WTC11 (cell line): ENCODE measurements at places on chromosomes 5 and 9. TPM values are rescaled to one million over a fixed set of nuclear protein-coding genes. Genes with fewer than 3 reads are reported as not detected.

GRCh38 chr5:98927242-98927988 is 1.4 kb downstream of the CHD1 start:
- H3K4me1 ChIP-seq, result peaks cover 25% of the 10 kb centered on the region
- no peaks in the 10 kb centered on the region for H3K27me3 ChIP-seq
- H3K36me3 ChIP-seq, result peaks cover 23% of the 10 kb centered on the region
- H3K4me3 ChIP-seq, result peak overlapping the region; percentile 93
- H3K27ac ChIP-seq, result peak overlapping the region; percentile 90

GRCh38 chr9:128494746-128495129 is 9.8 kb upstream of the GLE1 start:
- no peak overlapping the region for H3K27ac ChIP-seq
- H3K4me3 ChIP-seq, result no peak overlapping the region
- no peaks in the 10 kb centered on the region for H3K27me3 ChIP-seq
- DNase-seq, result no peak

DNA sequence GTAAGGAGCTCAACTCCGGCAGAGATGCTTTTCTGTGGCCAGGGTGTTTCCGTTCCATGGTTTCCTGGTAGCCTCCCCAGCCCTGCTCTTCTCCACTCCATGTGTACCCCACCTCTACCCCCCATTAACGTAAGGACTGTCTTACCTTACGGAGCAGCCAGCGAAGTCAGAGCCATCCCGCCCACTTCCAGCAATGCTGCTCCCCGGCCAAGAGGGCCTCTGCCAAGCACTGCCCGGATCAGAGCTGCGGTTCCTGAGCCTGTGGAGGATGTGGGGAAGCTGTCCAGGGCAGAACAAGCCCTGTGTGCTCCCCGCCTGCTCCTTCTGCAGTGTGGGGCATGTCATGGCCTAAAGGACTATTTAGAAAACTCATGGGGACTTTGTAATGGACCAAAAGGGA is 261.2 kb downstream of the GADD45G start:
- no peaks in the 10 kb centered on the region for H3K36me3 ChIP-seq
- no peaks in the 10 kb centered on the region for H3K27me3 ChIP-seq
- no peak for DNase-seq
- H3K4me3 ChIP-seq, result no peak overlapping the region
- H3K4me1 ChIP-seq, result 0 out of 2 replicates have a peak, but pooled peaks cover 8% of the 10 kb centered on the region

- H3K27me3 ChIP-seq, result no peaks in the 10 kb centered on the region
- peaks cover 74% of the 10 kb centered on the region for H3K4me1 ChIP-seq
- no peak for DNase-seq
Observed at GRCh38 chr9:131731644-131732043, 8.2 kb downstream of the RAPGEF1 start.

DNA sequence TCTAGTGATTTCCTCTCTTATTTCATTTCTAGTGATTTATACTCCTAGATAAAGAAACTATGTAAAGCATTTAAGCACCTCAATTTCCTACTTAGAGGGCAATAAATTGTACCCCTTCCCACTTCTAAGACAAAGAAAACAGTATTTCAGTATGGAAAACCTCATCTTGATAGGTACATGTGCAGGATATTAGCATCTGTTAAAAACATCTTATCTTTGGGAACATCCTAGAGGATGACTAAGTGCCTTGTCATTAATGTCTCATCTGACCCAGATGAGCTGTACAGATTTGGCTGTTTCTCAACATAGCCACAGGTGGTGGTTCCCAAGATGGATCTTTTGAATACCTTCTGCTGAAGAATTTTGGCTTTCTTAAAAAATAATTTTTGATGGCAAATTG is 5.7 kb downstream of the MEGF10 start:
- peaks cover 73% of the 10 kb centered on the region for H3K4me1 ChIP-seq
- H3K27me3 ChIP-seq, result no peaks in the 10 kb centered on the region
- no peaks in the 10 kb centered on the region for H3K36me3 ChIP-seq
- no peak overlapping the region for H3K4me3 ChIP-seq
- no peak for DNase-seq
- no peak overlapping the region for H3K27ac ChIP-seq

DNA sequence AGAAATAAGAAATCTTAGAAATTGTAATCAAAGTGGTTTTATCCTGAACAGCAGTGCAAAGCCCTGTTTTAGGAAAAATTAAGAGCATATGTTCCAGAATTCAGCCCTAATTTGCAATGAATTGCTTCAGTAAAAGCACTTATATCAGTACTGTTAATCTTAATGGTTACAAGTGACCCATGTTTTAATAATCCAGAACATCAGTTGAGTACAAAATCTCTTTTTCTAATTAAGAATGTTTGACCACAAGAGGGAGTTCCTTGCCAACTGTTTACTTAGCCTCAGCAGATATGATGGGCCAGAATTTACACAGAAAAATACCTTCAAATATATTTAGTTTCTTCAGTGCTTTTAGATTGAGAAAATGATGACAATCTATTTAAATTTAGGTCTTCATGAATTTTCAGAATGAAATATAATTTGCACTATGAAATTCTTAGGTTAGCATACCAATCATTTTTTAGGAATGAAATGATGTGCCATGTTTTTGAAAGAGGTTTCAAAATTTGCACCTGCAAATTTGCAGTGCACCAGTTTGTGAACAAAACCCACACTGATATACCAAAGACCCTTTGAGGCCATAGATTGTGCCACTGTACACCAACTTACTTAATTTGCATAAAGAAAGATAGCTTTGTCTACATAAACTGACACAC is 926.3 kb upstream of the ARRDC3 start:
- no peak overlapping the region for H3K4me3 ChIP-seq
- no peaks in the 10 kb centered on the region for H3K4me1 ChIP-seq
- no peak for DNase-seq
- no peak overlapping the region for H3K27ac ChIP-seq

- H3K36me3 ChIP-seq, result no peaks in the 10 kb centered on the region
- no peak overlapping the region for H3K27ac ChIP-seq
- DNase-seq, result no peak
- H3K4me3 ChIP-seq, result no peak overlapping the region
- no peaks in the 10 kb centered on the region; the same call in 1 of the 2 replicates for H3K27me3 ChIP-seq
Observed at GRCh38 chr5:88545338-88545737, 276.7 kb upstream of the TMEM161B start.

GRCh38 chr9:121505903-121506735 is 6.5 kb upstream of the GGTA1 start:
- H3K4me1 ChIP-seq, result peaks cover 40% of the 10 kb centered on the region
- H3K36me3 ChIP-seq, result no peaks in the 10 kb centered on the region
- no peak for DNase-seq

DNA sequence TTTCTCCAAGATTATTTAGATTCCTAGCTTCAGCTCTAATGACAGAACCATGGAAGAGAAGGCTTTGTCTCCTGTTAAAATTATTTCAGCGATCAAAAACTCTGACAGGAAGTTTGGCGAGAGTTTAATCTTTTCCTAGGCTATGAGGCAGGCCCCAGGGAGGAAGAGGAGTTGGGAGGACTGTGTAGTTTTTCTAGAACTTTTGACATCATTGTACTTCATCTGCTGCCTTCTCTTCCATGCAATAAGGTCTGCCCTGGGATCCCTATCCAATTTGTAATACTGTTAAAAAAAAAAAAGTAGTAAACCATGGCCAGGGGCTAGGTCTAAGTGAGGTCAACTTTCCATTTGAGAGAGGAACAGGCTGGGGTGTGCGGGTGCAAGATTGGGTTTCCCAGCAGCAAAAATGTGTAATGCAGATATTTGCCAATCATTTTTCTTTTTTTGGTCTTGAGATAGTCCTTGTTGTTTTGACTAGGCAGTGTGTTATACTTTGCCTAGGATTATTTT is 261.9 kb upstream of the ANKH start:
- H3K4me1 ChIP-seq, result peaks cover 20% of the 10 kb centered on the region
- H3K27me3 ChIP-seq, result no peaks in the 10 kb centered on the region
- DNase-seq, result no peak

GRCh38 chr9:84285381-84285780 is 55.2 kb downstream of the SLC28A3 start:
- H3K4me3 ChIP-seq, result no peak overlapping the region
- H3K27ac ChIP-seq, result no peak overlapping the region
- peaks cover 9% of the 10 kb centered on the region for H3K4me1 ChIP-seq
- no peak for DNase-seq
- no peaks in the 10 kb centered on the region for H3K36me3 ChIP-seq

DNA sequence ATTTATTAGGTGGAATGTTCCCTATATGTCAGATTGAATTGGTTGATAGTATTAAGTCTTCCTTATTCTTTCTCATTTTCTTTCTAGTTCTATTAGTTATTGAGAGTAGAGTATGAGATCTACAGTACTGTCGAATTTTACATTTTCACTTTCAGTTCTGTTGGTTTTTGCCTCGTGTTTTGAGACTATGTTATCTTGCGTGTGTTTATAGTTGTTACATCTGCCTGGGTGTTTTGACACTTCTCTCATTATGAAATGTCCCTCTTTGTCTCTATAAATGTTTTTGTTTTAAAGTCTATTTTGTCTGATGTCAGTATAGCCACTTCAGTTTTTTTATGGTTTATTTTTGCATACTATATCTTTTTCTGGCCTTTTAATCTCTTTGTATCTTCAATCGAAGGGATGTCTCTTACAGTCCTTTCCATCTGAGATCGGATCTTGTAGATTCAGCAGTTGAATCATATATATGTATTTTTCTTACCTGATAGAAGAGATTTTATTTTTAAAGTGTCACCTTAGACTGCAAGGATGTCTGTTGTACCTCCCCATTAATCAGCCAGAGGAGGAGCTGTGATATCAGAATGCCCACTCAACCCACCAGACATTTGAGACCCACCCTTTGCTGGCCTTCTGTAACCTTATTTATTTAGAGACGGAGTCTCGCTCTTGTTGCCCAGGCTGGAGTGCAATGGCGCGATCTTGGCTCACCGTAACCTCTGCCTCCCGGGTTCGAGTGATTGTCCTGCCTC is 20.7 kb downstream of the EHMT1 start:
- H3K27ac ChIP-seq, result peak overlapping the region; percentile 59; the same call in 1 of the 2 replicates
- no peaks in the 10 kb centered on the region; the same call in 1 of the 2 replicates for H3K27me3 ChIP-seq
- DNase-seq, result no peak
- no peak overlapping the region for H3K4me3 ChIP-seq

DNA sequence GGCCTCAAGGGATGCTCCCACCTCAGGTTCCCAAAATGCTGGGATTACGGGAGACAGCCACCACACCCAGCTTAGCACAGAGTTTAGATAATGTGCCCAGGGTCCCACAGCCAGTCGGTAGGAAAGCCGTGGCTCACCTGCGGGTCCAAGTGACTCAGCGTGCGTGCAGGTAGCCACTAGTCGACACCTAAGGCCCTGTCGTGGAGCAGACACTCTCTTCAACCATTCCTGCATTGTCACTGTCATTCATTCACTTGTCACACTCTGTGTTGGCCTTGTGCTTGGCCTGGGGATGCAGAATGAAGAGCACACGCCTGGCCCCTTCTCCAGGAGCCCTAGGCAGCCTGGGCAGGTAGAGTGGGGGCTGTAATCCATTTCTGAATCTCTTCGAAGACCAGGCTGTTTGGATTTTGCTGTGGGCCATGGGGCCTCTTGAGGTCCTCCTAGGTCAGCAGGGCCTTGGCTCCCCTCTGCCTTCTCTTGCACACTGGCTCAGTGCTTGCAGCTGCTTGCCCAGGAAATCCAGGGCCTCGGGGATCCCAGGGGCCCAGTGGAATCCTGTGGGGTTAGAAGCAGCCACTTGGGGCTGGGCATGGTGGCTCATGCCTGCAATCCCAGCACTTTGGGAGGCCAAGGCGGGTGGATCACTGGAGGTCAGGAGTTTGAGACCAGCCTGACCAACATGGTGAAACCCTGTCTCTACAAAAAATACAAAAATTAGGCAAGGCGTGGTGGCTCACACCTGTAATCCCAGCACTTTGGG is 6.1 kb upstream of the AIF1L start:
- no peak overlapping the region for H3K4me3 ChIP-seq
- H3K27me3 ChIP-seq, result no peaks in the 10 kb centered on the region
- DNase-seq, result no peak
- no peak overlapping the region for H3K27ac ChIP-seq

GRCh38 chr5:121432-121831 is 29.5 kb downstream of the PLEKHG4B start:
- no peak for DNase-seq
- H3K4me3 ChIP-seq, result no peak overlapping the region
- no peaks in the 10 kb centered on the region for H3K27me3 ChIP-seq
- peaks cover 12% of the 10 kb centered on the region for H3K4me1 ChIP-seq
- H3K27ac ChIP-seq, result no peak overlapping the region

- H3K4me3 ChIP-seq, result no peak overlapping the region
- no peaks in the 10 kb centered on the region for H3K27me3 ChIP-seq
- no peaks in the 10 kb centered on the region for H3K36me3 ChIP-seq
- no peak overlapping the region; the same call in 1 of the 2 replicates for H3K27ac ChIP-seq
Observed at GRCh38 chr9:91844701-91845291, 105.2 kb downstream of the ROR2 start.

DNA sequence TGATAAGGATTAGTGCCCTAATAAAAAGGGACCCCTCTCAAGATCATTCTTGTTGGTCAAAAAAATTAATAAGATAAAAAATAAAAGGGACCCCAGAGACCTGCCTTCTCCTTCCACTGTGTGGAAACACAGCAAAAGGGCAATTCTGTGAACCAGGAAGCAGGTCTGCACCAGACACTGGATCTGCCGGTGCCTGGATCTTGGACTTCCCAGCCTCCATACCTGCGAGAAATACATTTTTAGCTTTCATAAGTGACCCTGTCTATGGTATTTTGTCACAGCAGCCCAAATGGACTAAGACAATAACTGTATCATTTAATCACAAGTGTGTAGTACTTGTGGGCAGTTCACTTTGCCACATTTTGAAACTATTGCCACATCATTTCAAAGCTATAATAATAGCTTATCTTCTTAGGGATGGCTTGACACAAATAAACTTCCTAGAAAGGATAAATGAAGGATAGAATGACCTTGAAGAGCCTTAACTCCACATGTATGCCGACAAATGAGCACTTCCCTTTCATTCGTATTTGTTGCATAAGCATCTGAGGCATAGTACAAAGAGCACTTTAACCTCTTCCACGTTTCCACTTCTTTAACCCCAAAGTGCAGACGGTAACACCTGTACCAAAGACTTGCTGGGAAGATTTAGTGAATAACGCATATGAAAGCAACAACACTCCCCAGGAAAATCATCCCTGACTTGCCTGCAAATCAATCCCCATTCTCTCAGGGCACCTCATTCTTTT is 336.5 kb downstream of the RFX3 start:
- no peaks in the 10 kb centered on the region for H3K36me3 ChIP-seq
- H3K4me3 ChIP-seq, result no peak overlapping the region
- no peak for DNase-seq
- peaks cover 53% of the 10 kb centered on the region for H3K4me1 ChIP-seq
- H3K27ac ChIP-seq, result no peak overlapping the region; the same call in 1 of the 2 replicates
- H3K27me3 ChIP-seq, result no peaks in the 10 kb centered on the region

DNA sequence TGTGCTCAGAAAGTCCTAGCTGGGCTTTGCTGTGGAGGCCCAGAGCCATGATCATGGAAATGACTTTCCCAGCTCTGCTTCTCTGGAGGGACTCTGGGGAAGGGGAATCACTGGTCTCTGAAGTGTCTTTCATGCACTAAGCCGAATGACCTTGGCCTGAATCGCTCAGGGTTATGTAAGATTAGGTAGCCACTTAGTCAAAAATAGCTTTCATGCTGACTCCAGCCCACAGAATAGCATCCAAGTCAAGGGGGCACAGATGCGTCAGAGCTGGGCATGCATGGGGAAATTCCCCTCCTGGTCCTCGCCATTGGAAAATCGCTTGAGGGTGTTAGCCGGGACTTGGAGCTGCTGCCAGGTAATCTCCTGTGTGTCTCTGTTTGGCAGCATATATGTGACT is 36.1 kb upstream of the PPARGC1B start:
- no peaks in the 10 kb centered on the region for H3K4me1 ChIP-seq
- H3K27ac ChIP-seq, result no peak overlapping the region
- H3K36me3 ChIP-seq, result no peaks in the 10 kb centered on the region
- no peak for DNase-seq

Gene MUSK
- not detected in 3 replicates for total RNA-seq

Gene PTGER4
- 0.92 to 3.1 TPM (median 0.96 TPM) in 3 replicates for total RNA-seq

Gene ITGA1
- 4.1 to 6.5 TPM (median 4.6 TPM) in 3 replicates for total RNA-seq

Gene FOXD4L5
- total RNA-seq, result 0.07 to 0.11 TPM in 2 of 3 replicates, not detected in the other

Gene SAPCD2
- total RNA-seq, result 52.0 to 67.0 TPM (median 53.6 TPM) in 3 replicates

Gene CACNA1B
- 8.4 to 11.5 TPM (median 10.9 TPM) in 3 replicates for total RNA-seq

Gene KIF27
- total RNA-seq, result 3.9 to 5.7 TPM (median 5.4 TPM) in 3 replicates
